ENCODE measurements at places on chromosomes 2 and 18. TPM values are rescaled to one million over a fixed set of nuclear protein-coding genes. Genes with fewer than 3 reads are reported as not detected.

GRCh38 chr2:217743407-217743806 lies 259.4 kb downstream of the TNS1 start:
- peak; percentile 76 for DNase-seq

DNA sequence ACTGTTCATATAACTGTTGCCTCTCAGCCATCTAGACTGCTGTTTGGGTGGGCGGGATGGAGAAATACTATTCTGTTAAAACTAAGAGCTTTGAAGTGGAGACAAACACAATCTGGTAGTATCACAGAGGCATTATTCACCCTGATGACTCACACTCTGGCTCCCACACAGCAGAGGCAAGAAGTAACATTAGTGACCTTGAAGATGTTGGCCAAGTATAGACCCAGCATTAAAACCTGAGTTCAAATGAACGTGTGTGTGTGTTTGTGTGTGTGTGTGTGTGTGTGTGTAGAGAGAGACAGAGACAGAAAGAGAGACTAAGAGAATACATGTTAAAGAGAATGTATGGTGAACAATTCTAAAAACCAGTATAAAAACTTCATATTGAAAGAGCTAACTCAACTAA lies 22.5 kb upstream of the ACVR1 start:
- no peak for DNase-seq

GRCh38 chr2:101619191-101619591 lies 78.3 kb upstream of the MAP4K4 start:
- no peak for DNase-seq

- no peak for DNase-seq
Observed at GRCh38 chr2:70509565-70509964, 44.1 kb downstream of the TGFA start.

- DNase-seq = no peak
Observed at GRCh38 chr2:136055929-136056688, 61.8 kb downstream of the CXCR4 start.

GRCh38 chr2:96344011-96344410 lies 8.4 kb downstream of the NCAPH start:
- no peak for DNase-seq

- no peak for DNase-seq
Observed at GRCh38 chr2:27191070-27191829, 20.6 kb upstream of the ATRAID start.

GRCh38 chr2:237797253-237797652 lies 1.3 kb upstream of the RBM44 start:
- no peak for DNase-seq

The KCMF1 gene
- total RNA-seq = 29.7 TPM

The DNAH7 gene
- 0.49 TPM for total RNA-seq

DNA sequence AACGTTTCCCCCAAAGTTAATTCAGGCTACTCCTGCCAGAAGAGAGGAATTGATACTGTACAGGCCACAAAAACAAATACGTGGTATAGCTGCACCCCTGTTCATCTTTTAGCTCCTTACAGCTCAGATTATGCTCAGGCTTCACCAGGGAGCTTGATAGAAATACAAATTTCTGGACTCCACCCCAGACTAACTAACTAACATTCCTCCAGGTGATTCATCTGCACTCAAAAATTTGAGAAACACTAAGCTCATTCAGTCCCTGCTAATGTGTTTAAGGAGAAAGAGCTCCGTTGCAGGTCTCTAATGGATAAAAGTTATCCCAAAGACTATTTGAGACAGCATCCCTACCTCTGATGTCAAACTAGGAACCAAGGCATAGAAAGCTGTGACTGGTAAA lies 36.8 kb upstream of the UNC80 start:
- DNase-seq = no peak

GRCh38 chr2:129721846-129722245 lies 257.6 kb upstream of the RAB6C start:
- no peak for DNase-seq

All from vagina (tissue), 2 donors.